ENCODE measurements at places on chromosomes 1 and 21.

DNA sequence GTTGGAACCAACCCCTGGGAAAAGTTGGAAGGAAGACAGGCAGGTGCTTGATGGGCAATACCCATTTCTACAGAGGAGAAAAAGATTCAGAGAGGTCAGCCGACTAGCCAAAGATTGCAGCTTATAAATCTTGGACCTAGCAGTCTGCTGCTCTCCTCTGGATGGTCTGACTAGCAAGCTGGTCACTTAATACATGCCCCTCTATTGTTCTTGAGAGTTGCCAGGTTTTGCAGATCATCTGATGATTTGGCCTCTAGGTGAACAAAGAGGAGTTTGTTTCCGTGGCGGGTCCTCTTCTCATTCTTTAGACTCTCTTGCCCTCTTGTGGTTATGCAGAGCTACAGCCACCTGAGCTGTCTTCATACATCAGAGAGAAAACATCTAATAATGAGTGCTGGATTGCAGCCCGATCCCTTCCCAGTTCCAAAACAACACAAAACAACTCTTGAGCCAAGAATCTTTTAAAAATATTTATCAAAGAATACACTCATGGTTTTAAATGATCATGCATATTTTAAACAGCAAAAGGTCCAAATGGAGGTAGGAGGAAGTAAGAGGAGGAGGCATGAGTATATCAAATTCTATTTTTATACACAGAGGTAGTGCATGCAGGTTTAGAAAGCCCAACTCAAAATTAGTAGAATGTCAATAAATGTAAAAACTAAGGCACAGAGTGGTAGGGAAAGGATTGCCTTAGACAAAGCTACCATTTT is 115.7 kb downstream of the SLC30A10 start:
- DNase-seq = no peak

GRCh38 chr1:159342761-159343425 is 40.8 kb downstream of the FCER1A start:
- DNase-seq = no peak

DNA sequence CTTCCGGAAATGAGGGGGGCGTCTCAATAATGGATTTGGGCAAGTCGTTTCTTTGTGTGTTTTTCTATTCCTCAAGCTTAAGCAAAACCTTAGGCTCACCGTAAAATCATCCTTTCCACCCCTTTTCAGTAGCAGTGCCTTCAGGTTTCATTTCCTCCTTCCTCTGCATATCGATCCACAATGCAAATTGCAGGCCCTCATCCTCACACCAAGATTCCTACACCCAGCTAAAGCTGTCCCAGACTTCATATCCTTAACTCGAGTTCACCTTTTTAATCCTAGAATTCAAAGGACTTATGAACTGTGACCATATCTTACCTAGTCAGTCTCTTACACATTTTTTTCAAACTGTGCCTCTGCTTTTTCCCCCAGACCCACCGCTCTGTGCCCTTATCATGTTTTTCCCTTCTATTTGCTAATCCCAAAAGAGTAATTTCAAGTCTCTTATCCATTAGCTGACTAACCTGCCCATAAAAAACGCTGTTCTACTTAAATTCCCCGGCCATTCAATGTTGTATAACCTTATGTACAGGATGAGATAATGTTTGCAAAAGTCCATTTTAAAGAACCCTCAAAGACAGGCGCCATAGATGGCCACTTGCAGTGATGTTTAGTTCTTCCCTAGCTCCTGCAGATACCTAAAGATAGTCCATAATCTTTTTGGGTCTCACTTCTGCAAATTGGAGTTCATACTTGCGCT is 1.5 kb downstream of the AKIRIN1 start:
- no peak for DNase-seq

DNA sequence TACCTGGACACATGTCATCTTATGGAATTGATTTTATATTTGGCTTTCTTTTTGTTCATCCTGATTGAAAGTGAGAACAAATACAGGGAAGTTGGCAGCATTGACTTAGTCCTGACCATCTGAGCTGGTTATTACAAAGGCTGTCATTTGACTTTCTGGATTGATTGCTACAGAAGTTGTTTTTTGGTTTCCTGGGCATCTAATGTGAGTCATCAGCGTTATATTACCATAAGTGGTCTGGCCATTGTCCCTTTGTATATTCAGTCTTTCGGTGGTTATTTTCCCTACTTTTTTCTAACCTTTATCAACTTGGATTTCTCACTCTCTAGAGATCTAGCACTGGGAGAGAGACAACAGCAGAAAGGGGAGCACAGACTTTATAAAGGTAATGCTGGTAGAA is 1646.5 kb downstream of the MRPL39 start:
- DNase-seq = no peak

- no peak for DNase-seq
Measured at GRCh38 chr1:8712413-8713231, 104.8 kb downstream of the RERE start.

DNA sequence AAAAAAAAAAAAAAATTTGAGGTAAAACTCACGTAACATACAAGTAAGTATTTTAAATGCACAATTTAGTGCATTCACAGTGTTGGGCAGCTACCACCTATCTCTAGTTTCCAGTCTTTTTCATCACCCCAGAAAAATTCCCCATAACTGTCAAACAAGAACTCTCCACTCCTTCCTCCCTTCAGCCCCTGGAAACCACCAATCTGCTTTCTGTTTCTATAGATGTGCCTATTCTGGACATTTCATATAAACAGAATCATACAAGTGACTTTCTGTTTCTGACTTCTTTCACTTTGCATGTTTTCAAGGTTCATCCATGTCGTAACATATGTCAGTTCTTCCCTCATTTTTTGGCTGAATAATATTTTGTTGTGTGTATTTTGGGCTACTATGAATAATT is 24.9 kb upstream of the ETS2 start:
- DNase-seq = no peak

- no peak for DNase-seq
Measured at GRCh38 chr1:39711104-39711965, 20.1 kb upstream of the HPCAL4 start.
